ENCODE measurements at places on chromosomes 13 and 19.

DNA sequence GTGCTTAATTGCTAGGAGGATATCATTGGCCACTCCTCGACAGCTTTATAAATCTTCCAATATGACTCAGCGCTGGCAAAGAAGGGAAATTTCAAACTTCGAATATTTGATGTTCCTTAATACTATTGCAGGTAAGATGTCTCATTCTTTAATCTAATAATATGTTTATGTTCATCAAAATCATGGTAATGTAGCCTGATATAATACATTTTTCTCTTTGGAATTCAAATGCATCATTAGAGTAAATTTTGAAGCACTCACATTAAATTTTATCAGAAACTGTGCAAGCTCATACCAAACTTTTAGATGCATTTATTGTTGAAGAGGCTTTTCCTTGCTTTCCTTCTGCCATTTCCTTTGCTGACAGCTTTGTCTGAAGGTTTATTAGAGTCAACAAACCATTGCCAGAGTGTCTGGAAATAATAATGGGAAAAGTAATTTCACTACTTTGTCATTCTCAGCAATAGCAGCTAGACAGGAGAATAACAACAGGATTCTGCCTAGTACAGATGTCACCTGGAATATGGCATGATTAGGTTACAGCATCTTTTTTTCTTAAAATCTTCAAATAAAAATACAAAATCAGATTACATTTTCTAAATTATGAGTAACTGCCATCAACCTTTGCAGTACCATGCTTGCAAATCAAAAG lies 78.6 kb upstream of the MAB21L1 start:
- DNase-seq: no peak

- DNase-seq: no peak
These were observed 56.1 kb downstream of the KL start for GRCh38 chr13:33072282-33072681.

DNA sequence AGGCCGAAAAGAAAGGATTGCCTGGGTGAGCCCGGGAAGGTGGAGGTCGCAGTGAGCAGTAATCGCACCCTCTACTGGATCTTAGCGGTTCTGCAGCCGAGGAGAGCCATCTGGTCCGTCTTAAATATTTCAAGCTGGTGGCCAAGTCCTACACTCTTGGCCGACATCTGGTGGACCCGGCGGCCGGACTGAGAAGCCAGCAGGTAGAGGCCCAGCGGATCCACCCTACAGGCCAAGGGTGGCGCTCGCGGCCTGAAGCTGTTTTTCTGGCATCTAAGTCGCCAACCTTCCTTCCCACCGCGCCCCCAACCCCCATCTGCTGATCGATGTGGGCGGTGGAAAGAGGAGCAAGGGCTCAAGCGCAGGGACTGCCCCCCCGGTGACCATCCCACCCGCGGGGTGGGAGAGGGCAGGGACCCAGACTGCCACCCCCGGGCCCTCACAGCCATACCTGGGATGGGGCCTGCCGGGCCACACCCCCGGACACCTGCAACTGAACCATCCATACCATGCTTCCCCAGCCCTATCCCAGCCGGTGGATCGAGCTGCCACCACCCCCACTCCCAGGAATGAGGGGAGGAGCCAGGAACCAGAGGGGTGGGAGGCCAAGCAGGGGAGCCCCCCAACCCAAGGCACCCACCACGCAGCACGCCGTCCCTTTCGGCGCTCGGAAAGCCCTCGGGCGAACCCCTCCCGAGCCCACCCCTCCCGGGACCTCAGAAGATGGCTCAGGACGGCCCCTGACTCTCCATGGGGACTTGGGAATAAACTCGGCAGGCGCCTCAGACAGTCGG lies 46.3 kb upstream of the ZNF730 start:
- DNase-seq: no peak

- DNase-seq: no peak
These were observed 55.5 kb upstream of the SERP2 start for GRCh38 chr13:44318161-44318560.

DNA sequence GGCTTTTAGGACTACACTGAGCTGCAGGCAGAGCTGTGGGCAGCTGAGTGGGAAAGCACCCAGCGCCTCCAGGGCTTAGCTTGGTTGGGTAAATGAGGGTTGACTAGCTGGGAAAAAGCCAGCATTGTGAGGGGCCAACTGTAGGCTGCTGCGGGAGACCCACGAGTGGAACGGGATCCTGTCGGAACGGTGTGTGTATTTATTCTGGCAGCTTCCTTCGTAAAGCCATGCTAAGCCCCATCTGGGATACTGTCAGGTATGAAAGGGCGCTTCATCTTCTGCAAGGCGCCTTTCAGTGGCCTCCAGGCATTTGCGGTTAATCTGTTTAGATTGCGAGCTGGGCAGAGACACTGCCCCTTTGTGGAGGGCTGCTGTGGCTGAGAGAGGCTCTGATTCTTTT lies 39.5 kb upstream of the CNMD start:
- no peak for DNase-seq

All from activated T-cell treated with anti-CD3 and anti-CD28 coated beads, Interleukin-2, amount 50 U/mL, for 24 hours (primary cell).